ENCODE measurements at places on chromosomes 11 and 22.

- no peak for DNase-seq
- H3K27me3 ChIP-seq = no peaks in the 10 kb centered on the region
- H3K4me3 ChIP-seq = no peak overlapping the region
- H3K27ac ChIP-seq = no peak overlapping the region
These were observed 22.6 kb upstream of the SORL1 start for GRCh38 chr11:121429556-121429955.

DNA sequence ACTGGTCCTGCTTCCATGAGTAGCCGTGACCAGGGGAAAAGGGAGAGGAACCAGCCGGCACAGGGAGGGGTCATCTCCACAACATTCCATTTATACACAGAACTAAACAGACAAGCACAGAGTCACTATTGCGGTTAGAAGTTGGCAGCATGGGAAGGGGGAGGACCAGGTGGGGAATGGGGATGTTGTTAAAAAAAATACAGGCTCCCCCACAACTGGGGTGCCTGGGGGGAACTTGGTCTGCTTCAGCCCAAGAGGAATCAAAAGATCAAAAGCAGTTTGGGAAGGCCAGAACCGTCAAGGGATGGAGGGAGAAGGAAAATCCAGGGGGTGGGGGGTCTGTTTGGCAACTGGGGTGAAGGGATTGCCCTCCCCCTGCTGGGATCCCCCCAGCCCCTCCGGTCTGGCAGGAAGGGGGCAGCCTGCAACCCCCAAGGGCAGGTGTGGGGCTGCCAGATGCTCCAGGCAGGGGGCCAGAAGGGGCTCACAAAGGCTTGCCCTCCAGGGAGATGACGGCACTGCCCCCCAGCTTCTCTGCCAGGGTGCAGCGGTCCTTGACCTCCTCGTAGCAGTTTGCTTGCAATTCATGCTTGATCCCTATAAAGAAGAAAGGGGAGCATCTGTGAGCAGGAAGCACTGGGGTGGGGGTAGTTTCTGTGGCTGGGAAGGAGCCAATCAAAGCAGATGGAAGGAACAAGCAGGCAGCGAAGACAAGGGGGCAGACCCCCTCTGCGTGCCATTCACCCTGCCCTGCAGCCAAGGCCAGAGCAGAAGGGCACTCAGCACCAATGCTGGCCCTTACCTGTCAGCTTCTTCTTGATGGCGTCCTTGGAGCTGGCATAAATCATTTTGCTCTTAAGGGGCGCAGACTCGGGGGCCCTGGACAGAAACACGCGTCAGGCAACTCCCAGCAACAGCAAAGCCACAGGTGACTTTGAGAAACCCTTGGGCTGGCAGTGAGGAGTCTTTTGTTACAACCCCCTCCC is 2.8 kb downstream of the CFL1 start:
- H3K36me3 ChIP-seq = peaks cover 52% of the 10 kb centered on the region
- H3K27me3 ChIP-seq = no peaks in the 10 kb centered on the region
- peak overlapping the region; percentile 62 for H3K27ac ChIP-seq
- DNase-seq = no peak
- H3K4me3 ChIP-seq = peak overlapping the region; percentile 90
- H3K4me1 ChIP-seq = peaks cover 37% of the 10 kb centered on the region

GRCh38 chr11:3604167-3604566 is 37.6 kb downstream of the ART5 start:
- no peak overlapping the region for H3K27ac ChIP-seq
- no peaks in the 10 kb centered on the region for H3K4me1 ChIP-seq

- peaks cover 5% of the 10 kb centered on the region for H3K4me1 ChIP-seq
- H3K27me3 ChIP-seq = peaks cover 30% of the 10 kb centered on the region
- H3K36me3 ChIP-seq = no peaks in the 10 kb centered on the region
These were observed 449.9 kb downstream of the OPCML start for GRCh38 chr11:133082453-133082781.

DNA sequence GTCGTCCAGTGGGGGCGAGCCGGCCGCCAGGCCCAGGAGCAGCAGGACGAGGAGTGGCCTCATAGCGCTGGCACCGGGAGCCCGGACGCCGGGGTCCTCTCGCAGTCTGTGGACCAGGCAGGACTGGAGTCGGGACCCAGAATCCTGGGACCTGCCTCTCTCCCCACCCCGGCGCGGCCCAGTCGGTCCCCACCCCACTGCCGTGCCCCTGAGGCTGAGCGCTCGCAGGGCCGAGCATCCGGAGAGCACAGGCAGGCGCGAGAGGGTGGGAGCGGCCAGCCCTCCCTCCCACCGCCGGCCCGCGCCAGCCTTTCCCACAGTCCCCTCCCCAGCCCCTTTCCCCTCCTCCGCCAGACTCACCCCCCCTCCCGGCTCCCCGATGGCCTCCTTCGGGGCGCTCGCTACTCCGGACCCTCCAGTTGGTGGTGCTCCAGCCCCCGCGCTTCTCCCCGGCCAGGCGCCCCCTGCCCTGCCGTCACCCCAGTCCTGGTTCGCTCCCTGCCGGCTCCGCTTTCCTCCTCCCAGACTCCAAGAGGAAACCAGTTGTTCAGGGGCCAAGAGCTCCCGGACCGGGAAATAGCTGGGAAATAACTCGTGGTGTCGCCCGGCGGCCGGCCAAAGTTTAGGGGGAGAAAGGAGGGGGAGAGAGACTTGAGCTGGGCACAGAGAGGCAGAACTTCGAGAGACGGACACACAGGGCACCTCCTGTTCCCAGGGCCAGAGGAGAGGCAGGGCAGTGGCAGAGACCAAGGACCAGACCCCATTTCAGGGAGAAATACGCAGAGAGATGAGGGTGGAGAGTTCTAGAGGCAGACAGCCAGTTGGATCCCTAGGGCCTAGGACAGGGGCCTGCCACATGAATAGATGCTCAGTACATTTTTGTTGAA is at the start of gene C1QTNF5:
C1QTNF5 (minus strand) TSS at position 549 of the 887 bp plus-strand sequence; CDS start at position 63, 486 bp downstream.
- DNase-seq = no peak
- H3K36me3 ChIP-seq = peaks cover 9% of the 10 kb centered on the region
- H3K4me3 ChIP-seq = peak within 1 kb of the TSS; percentile 7
- H3K4me1 ChIP-seq = peaks cover 17% of the 10 kb centered on the region
- H3K27ac ChIP-seq = no peak within 1 kb of the TSS

- no peaks in the 10 kb centered on the region for H3K4me1 ChIP-seq
- no peak for DNase-seq
- no peak overlapping the region for H3K27ac ChIP-seq
- H3K36me3 ChIP-seq = no peaks in the 10 kb centered on the region
- H3K4me3 ChIP-seq = no peak overlapping the region
These were observed 97.0 kb upstream of the MPPED2 start for GRCh38 chr11:30683176-30683575.

DNA sequence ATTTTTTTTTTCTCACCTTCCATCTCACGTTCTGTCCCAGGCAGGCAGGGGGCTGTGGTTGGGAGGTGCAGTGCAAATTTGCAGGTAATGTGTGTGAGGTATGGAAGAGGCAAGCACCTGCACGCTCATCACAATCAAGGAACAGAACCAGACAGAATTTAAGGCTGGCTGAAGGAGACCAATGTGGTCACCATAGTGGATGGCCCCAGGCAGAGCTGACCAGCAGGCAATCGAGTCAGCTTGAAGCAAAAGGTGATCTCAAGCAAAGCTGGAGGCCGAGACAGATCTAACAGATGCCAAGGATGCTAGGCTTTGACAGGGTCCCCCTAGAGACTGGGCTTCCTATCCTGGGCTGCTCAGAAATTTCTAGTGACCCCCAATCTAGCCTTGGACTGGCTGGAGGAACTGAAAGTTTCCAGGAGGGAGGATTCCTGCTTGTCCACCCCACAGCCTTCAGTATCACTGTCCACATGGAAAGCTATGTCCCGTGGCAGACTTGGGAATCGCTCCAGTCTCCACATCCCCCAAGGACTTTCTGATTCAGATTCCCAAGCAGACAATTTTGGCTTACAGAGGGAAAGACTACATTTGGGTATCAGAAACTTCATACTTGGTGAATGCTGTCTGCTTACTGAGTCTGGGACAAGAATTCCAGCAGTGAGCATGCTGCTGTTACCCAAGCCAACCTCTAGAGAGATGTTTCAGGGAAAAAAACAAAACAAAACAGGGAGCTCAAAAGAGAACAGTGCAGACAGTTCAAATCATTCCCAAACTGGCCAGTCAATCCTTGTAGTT is 9.0 kb upstream of the MICAL3 start:
- no peak overlapping the region for H3K4me3 ChIP-seq
- peaks cover 16% of the 10 kb centered on the region for H3K27me3 ChIP-seq
- peaks cover 4% of the 10 kb centered on the region for H3K4me1 ChIP-seq
- H3K27ac ChIP-seq = no peak overlapping the region
- H3K36me3 ChIP-seq = no peaks in the 10 kb centered on the region

GRCh38 chr11:122440811-122441665 is 214.5 kb upstream of the UBASH3B start:
- H3K36me3 ChIP-seq = no peaks in the 10 kb centered on the region
- no peak for DNase-seq
- no peaks in the 10 kb centered on the region for H3K4me1 ChIP-seq
- H3K27me3 ChIP-seq = peaks cover 17% of the 10 kb centered on the region

DNA sequence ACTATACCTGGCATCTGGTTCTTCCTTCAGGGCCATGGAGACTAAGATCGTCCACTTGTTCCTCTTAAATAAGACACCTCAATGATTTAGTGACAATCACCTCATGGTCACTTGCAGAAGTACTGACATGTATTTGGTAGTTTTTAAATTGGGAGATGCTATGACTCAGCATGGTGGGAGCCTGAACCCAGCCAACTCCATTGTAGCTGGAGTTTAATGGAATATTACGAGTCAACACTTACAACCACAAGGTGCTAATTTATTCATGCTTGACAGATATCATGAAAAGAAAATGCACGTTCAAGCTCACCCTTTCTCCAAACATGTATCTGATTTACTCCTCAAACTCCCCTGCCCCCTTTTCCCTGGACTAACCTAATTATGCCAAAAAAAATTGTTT is 16.6 kb upstream of the APOL3 start:
- no peaks in the 10 kb centered on the region for H3K27me3 ChIP-seq
- no peak overlapping the region for H3K27ac ChIP-seq
- peaks cover 4% of the 10 kb centered on the region for H3K4me1 ChIP-seq

DNA sequence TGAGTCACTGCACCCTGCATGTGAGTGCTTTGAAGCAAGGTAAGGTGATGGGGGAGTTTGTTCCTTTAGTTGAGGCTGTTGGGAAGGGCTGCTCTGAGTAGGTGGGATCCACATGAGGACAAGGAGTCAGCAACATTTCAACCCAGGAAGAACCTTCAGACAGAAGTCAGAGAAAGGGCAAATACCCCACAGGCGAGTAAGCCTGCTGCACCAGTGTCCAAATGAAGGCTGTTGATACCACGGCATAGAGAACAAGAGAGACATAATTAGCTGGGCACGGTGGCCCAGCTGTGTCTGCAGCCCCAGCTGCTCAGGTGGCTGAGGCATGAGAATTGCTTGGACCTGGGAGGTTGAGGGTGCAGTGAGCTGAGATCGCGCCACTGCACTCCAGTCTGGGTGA is 54.3 kb upstream of the CLMP start:
- no peak overlapping the region for H3K4me3 ChIP-seq
- no peak overlapping the region for H3K27ac ChIP-seq
- H3K36me3 ChIP-seq = no peaks in the 10 kb centered on the region
- peaks cover 4% of the 10 kb centered on the region for H3K4me1 ChIP-seq

DNA sequence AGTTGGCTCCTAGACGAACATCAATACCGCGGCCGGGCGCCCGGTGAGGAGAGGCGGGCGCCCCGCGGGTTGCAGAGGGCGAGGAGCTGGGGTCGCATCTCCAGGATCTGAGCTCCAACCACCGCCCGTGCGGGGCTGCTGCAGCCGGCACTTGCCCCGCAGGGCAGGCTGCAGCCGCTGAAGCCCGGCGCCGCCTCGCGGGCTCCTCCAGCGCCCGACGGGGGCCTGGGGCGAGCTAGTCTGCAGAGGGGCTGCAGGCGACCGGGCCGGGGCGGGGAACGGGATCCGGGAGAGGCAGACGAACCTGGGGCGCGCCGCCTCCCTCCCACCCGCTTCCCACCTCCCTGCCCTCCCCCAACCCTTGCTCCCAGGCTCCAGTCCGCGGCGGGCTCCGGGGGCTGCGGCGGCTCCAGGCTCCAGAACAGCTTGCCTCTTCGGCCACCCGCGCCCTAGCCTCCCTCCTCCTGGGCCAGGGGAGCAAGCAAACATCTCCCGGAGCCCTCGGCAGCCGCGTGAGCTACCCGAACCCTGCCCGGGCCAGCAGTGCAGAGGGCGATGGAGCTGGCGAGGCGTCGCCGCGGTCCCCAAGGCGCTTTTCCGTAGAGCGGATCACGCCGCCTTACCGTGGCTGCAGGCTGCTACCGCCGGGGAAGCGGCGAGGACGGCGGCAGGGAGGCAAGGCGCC is 802 bp downstream of the TENM4 start:
- H3K27me3 ChIP-seq = peaks cover 71% of the 10 kb centered on the region
- H3K36me3 ChIP-seq = no peaks in the 10 kb centered on the region
- peaks cover 11% of the 10 kb centered on the region for H3K4me1 ChIP-seq
- DNase-seq = peak; percentile 37
- no peak overlapping the region for H3K27ac ChIP-seq
- no peak overlapping the region for H3K4me3 ChIP-seq

DNA sequence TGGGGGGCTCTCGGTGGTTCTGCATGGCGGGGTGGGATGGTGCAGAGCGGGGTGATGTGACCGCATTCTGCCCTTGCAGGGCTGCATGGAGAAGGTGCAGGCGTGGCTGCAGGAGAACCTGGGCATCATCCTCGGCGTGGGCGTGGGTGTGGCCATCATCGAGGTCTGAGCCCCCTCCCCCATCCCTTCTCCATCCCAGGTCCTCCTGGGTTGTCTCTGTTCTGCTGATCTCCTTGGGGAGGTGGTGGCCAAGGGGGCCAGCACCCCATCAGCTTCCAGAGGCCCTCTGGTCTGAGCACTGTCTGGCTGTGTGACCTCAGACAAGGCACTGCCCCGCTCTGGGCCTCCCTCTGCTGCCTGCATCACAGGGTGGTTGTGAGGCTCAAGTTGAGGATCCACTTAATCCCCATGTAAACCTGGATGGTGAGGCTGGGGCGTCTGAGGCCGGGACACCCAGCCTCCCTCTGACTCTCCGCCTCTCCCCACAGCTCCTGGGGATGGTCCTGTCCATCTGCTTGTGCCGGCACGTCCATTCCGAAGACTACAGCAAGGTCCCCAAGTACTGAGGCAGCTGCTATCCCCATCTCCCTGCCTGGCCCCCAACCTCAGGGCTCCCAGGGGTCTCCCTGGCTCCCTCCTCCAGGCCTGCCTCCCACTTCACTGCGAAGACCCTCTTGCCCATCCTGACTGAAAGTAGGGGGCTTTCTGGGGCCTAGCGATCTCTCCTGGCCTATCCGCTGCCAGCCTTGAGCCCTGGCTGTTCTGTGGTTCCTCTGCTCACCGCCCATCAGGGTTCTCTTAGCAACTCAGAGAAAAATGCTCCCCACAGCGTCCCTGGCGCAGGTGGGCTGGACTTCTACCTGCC is 53.3 kb downstream of the CD82 start:
- peak; percentile 17 for DNase-seq
- H3K27me3 ChIP-seq = no peaks in the 10 kb centered on the region
- H3K27ac ChIP-seq = no peak overlapping the region
- H3K4me1 ChIP-seq = peaks cover 34% of the 10 kb centered on the region
- no peak overlapping the region for H3K4me3 ChIP-seq

- no peak overlapping the region for H3K27ac ChIP-seq
- H3K4me3 ChIP-seq = peak overlapping the region; percentile 55
- H3K36me3 ChIP-seq = peaks cover 5% of the 10 kb centered on the region
- peak; percentile 69 for DNase-seq
- peaks cover 8% of the 10 kb centered on the region for H3K27me3 ChIP-seq
These were observed 2.4 kb downstream of the MPST start for GRCh38 chr22:37021710-37022482.
